ENCODE measurements at places on chromosomes 7 and 10.

DNA sequence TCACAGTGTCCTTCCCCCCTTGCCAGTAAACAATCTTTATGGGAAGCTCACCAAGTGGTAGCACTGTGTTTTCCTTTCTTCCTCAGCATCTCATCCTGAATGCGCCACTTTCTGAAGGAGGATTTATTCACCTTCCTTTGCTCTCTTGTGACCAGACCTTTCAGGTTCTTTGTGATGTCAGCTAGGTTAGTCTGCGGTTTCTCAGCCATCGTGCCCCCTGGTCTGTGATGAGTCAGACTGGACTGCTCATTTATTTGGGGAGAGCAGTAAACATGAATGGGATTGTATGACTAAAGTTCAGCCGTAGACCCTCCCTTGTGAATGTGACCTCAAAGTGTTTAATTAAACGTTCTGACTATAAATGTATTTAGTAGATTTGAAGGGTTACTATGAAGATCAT lies 235.1 kb upstream of the CELF2 start:
- DNase-seq = peak; percentile 31

- DNase-seq = no peak
Observed at GRCh38 chr7:95478272-95479037, 7.3 kb upstream of the ASB4 start.

DNA sequence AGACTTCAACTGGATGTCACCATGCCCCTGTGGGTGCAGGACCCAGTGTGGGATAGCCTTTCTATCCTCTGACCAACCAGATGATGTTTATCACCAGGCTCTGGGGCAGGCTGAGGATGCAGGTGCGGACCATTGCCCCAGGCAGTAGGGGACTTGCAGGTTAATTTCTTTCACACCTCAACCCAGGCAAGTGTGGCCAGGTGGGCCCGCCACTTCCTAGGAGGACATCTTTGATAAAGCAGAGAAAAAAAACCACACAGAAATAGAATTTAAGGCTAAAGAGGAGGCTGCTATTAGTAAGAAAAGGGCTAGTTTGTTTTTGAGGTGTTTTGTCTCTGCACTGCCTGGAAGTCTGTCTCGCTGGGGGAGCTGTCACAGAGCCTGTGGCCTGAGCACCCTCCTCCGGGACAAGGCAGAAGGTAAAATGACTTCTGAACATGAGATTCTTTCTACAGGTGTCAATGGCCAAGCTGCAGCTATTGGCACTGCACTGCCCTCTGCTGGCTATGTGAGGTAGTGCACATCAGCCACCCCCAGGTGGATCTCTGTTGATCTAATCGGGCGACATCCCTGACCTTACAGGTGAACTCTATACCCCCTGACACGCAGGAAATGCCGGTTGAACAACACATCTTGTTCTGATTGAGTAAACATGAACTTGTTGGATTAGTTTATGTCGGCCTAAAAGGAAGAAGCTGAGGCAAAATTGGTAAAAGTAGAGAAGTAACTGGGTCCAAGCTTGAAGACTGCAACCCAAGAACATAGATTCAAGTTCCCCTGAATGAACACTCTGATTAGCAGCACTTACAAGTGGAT lies 21.0 kb downstream of the UPP1 start:
- DNase-seq = peak; percentile 71

- no peak for DNase-seq
Observed at GRCh38 chr10:74380795-74381194, 229.8 kb downstream of the ADK start.

DNA sequence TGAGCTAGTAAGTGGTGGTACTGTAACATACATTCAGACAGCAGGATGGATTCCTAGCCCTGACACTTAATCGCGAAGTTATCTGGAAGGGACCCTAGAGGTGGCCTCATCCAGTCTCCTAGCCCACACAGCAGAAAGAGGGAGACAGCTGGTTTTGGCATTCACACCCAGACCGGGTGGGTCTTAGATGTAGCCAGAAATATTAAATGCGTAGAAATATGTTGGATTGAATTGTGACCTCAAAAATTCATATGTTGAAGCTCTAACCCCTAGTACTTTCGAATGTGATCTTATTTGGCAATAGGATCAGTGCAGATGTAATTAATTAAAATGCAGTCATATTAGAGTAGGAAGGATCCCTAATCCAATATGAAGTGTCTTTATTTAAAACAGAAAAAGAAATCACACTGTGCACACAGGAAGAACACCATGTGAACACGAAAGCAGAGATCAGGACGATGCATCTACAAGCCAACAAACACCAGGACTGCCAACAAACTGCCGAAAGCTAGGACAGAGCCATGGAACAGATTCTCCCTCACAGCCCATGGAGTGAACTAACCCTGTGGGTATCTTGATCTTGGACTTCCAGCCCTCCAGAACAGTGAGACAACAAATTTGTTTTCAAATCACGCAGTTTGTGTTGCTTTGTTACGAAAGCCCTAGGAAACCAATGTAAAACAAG lies 2.9 kb upstream of the XPNPEP1 start:
- DNase-seq = no peak

All from HTR-8/SVneo (cell line).